ENCODE measurements at places on chromosomes 1 and 21.

GRCh38 chr1:240029418-240029817 lies 62.3 kb upstream of the FMN2 start:
- no peak for DNase-seq

DNA sequence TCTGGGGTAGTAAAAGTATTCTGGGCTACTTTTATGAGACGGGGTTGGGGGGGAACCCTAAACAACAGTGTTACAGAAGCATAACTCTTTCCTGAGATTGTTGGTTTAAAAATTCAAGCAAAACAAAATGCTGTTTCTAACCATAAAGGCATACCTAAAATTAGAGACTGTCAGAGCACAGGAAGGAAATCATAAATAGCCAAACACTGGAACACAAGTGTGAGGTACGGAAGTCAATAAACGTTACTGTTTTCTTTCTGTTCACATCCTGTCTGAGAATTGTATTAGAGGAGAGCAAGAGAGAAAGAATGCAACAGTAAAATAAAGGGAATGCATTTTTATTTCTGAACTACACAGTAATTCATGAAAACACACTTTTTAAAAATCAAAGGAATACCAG lies 42.8 kb upstream of the IL12RB2 start:
- no peak for DNase-seq

- no peak for DNase-seq
Measured at GRCh38 chr21:21019681-21020080, 21.5 kb downstream of the NCAM2 start.

GRCh38 chr1:36663772-36664430 lies 181.2 kb upstream of the CSF3R start:
- no peak for DNase-seq

GRCh38 chr1:45380730-45381129 lies 40.5 kb upstream of the MUTYH start:
- DNase-seq: no peak

DNA sequence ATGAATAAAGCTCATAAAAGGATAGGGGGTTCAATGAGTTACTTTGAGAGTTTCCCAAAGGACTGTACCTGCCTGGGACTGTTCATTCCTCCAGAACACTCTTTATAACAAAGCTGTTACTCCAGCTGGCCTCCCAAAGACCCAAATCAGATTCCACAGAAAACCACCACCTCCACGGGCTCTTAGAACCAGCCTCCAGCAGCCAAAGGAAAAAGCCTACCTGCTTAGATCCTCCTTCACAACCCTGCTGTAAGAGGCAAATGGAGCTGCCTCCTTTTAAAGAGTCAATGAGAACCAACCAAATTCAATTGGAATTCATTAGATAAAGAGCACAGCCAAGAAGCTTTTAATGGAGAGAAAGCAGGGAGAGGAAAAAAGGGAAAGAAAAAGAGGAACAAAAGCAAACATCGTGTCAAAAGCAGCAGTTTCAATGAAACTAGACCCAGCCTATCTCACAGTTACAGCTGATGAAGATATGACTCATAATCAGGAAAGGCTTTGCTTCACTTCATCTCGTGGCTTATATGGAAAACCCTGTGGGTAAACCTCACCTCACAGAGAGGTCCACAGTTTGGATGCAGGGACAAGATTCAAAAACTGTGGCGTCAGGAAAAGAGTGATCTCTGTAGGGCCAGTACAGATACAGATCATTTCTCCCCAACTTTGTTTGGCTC lies 27.8 kb upstream of the FMO4 start:
- DNase-seq: no peak

All from neuronal stem cell (in vitro differentiated cells).